ENCODE measurements at places on chromosomes 4 and X.

- no peak for DNase-seq
These were observed 47.9 kb downstream of the CHIC2 start for GRCh38 chr4:54016504-54016903.

DNA sequence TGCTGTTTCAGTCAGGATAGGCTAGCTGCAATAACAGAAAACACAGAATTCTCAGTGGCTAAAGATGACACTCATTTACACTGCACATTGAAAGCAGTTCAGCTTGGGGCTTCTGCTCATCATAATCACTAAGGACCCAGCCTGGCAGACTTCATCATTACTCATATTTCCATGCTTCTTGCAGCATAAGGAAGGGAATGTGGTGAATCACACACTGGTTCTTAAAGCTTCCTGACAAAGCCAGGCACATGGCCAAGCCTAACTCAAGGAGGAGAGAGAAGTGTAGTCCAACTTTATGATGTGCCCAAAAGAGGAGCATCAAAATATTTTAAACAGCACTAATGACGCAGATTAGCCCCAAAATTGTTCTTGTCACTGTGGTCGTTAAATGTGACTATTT is 186.5 kb downstream of the BANK1 start:
- DNase-seq = no peak

GRCh38 chrX:40007131-40007755 is 90.5 kb downstream of the BCOR start:
- DNase-seq = no peak

DNA sequence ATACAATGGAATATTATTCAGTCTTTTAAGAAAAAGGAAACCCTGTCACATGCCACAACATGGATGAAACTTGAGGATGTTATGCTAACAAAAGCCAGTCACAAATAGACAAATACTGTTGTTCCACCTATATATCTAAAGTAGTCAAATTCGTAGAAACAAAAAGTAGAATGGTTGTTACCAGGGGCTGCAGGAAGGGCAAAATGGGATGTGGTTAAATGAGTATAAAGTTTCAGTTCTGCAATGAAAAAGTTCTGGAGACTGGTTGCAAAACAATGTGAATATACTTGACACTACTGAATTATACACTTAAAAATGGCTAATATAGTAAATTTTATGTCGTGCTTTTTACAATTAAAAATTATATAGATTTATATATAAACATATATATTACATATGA is 12.2 kb downstream of the SPOCK3 start:
- DNase-seq = no peak

DNA sequence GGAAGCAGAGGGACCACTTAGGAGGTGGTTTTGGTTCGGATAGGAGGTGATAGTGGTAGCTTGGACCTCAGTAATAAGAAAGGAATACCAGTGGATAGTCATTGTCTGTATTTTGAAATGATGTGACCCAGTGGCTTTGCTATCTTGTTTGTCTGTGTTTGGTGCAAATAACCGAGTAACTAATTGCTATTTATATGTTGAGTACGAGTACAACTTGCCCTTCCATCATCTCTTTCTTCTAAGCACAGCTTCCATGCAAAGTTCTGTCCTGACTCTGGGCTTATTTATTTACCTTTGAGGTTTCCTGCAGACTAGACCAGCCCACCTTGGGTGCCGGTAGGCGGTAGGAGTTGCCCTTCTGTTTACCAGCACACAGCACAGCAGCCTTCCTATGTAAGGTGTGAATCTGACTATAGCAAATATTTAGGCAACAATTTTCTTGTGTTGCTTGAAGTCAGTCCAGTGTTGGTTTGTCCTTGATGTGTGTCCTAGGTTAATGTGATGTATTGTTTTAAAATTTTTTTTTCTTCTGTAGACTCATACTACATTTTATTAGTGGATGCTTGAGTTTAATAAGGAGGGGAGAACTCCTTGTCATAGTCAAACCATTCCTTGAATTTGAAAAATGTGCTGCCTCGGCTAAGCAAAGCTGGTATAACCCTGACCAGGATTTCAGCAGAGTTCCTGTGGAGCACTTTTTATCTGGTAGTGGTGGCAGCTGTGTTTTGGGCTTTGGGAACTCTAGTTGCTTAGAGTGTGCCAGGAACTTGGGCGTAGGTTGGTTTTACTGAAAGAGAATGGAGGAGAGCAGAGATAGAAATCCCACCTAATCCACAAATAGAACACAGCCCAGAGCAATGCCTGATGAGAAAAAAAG is 21.9 kb downstream of the PTTG2 start:
- no peak for DNase-seq

- DNase-seq = no peak
These were observed 67.4 kb downstream of the SOWAHB start for GRCh38 chr4:76830612-76830963.

DNA sequence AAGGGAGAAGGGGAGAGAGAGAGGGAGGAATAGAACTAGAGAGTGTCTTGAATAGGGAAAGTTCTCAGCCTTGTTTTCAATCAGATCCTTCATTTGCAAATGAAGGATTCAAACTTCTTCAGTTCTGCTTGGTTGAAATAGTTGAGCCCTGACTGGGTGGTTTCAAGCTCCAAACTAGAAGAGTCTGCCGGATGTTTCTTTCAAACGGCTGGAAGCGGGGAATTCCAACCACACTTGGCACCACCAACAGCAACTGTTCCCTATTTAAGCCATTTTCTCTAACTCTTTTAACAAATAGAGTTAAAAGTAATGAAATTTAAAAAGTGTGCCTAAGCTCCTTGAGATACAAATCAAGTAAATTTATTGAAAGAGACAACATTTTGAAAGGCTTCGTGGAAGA is 67.5 kb upstream of the DDX60 start:
- no peak for DNase-seq
